ENCODE measurements at places on chromosomes 13 and 19.

GRCh38 chr19:30557927-30558557 is 185.9 kb downstream of the ZNF536 start:
- DNase-seq = no peak

DNA sequence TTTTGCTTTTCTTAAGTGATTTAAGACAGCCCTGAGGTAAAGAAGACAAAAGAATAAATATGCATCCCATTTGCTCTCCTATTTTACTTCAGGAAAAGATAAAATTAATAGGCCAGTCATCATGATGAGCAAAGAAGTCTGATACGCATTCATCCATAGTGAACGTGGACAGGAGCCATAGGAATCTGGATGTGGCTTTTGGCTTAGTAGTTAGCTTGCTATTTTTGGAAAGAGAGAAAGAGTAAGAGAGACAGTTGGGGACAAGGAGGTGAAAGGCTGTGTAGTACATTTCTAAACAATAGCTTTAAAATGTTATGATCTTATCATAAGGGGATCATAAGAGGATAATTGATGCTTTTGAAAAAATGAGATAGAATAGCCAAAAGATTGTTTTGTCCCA is 545.2 kb downstream of the IRS2 start:
- no peak for DNase-seq

GRCh38 chr13:53250272-53250875 is 221.8 kb downstream of the OLFM4 start:
- DNase-seq = no peak

DNA sequence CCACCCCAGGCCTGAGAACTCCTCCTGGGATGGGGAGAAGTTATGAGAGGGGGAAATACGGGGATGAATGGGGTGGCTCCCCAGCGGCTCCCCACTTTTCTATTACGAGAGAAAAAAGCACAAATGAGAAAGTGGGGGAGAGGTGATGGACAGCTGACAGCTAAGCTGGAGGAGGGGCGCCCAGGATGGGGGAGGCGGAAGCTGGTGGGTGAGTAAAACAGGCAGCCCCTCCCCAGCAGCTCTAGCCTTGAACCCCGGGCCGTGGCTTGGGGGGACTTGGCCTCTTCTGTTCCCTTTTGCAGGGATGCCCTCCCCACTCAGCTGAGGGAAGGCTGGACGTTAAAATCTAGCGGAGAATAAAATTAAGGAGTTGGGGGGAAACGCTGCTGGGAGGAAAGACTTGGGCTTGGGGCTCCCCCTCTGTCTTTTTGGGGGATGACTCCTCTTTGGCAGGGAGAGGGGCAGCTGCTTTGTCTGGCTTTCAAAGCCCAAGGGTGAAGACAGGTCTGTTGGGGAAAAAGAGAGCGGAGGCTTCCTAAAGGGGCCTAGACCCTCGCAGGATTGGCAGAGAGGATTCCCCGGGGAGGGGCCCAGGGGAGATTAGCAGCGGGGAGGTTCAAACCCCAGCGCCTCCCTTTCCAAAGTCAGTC is 1.4 kb upstream of the SAMD1 start:
- DNase-seq = no peak

- DNase-seq = no peak
These were observed 808.9 kb downstream of the DIAPH3 start for GRCh38 chr13:59354665-59355369.

DNA sequence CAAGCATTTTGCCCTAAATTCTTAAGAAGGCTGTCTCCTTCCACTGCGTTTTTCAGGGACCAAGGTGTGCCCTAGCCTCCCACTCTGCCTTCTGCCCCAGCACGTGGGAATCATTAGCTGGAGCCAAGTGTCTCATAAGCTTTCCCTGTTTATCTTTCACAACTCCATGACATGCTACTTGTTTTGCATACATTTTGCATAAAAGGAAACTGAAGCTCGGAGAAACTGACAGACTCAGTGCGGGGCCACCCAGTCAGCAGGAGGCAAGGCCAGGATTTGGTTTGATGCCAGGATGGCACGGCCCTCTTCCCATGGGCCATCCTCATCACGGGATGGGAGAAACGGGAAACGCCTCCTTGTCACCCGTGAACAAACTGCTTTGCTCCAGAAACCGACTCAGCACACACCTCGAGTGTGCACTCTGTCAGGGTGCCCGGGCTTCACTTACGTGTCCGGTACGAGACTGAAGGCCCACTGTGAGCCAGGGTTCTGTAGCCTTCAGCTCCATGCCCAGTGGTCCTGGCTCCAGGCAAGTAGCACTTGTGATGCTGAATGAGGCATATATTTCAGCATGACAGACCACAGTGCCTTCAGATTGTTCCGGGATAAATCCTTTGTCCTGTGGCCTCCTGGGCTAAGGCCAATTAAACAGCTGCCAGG is 9.6 kb downstream of the CEBPA start:
- no peak for DNase-seq

DNA sequence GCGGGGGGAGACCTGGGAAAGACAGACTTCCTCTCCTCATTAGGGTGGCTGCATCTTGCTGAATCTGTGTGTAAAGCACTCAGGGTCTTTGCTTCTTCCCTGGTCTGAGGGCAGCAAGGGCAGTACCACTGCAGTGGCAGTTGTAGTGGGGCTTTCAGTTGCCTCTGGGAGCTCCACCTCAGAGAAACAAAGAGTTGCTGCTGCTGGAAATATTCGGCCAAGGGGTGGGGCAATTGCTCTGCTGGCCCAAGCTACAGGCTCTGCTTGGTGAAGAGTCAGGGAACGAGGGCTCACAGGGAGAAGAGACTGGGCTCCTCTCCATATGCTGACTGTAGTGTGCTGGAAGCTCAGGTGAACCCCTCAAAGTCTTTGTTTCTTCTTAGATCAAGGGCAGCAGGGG is 52.5 kb downstream of the POSTN start:
- DNase-seq = no peak

DNA sequence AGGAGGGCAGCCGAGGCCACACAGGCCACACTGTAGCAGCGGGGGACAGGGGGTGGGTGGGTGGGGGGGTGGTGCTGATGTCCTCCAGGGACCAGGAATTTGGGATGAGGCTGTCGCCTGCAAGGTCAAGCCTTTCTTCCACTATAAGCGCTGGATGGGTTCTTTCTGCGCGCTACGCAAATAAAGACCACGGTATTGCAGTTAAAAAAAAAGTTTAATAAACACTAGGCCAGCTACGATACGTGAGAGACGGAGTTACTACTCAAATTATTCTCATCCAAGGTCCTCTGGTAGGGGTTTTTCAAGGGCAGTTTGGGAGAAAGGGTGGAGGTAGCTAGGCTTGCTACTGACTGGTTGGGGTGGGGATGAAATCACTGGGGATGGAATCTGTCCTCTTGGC is 508 bp upstream of the ZNF44 start:
- DNase-seq = no peak

DNA sequence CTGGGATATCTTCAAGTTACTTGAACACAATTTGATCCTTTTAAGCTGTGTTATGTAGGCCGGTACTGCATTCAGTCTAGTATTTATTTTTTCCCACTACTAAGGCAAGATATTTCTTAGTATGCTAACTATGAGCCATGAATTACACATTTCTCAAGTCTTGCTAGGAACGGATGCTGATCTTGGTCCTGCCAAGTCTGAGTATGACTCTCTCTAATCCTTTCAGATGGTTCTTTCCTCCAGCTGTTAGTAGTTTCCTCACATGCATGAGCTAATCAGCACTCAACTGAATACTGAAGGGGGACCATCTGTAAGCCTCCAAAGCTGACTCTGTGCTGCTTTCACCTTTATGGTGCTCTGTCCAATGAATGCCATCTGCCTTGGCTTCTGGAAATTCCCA is 460.3 kb downstream of the KCTD12 start:
- DNase-seq = no peak

GRCh38 chr13:113458253-113459065 is 5.2 kb upstream of the ADPRHL1 start:
- no peak for DNase-seq
